AG09319 (cell line): ENCODE measurements at places on chromosomes 2 and 18.

DNA sequence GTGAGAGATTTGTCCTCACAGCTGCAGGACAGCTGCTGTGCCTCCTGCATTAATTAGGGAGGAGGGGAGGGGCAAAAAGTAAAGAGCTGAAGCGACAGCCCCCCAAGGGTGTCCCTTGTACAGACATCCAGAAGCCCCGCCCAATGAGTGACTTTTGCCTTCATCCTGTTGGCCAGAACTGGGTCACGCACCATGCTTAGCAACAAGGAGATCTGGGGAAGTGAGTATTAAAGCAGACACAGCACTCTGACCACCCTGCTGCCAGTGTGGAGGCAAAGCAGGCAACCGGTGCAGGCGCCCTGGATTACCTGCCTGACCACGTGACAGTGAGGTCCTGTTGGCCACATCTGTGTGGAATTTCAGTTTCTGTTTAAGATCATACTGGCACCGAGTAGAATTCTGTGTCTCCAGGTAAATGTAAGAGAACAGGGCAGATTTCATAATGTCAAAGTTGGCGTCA, 21.5 kb upstream of the BIN1 start:
- DNase-seq: no peak

DNA sequence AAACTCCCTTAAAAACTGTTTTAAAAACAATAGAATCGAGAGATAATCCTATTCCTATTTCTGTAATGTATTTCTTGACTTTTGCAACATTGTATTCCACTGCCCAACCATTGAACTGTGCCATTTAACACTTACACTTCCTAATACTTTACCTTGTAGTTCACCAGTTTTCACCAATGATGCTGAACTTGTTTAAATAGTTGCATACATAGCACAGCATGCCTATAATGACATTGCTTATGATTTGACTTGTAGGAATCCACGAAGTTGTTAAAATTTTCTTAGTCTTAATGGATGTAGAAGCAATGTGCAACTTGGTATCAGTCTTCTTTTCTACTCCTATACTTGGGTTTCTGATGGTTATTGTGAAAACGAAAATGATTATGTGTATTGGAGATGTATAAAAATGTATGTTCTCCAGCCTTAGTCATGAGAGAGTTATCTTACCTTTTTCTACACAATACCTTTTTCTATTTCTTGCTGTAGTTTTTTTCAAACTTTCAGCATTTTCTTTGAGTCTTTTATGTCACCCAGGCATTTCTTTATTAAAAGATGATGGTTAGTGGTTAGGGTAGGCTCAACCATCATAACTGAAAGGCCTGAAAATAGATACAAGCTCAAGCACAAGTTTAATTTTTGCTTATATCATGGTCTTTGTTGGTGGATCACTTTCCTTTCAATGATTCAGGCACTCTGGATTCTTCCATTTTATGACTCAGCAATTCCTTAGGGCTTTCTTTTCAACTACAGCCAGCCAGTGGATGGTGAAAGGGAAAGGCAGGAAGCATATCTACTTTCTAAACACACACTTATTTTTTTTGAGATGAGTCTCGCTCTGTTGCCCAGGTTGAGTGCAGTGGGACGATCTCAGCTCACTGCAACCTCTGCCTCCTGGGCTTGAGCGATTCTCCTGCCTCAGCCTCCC, 9.4 kb downstream of the GPD2 start:
- DNase-seq: peak; percentile 70

GRCh38 chr18:48656582-48656981, 117.8 kb downstream of the CTIF start:
- DNase-seq: no peak

DNA sequence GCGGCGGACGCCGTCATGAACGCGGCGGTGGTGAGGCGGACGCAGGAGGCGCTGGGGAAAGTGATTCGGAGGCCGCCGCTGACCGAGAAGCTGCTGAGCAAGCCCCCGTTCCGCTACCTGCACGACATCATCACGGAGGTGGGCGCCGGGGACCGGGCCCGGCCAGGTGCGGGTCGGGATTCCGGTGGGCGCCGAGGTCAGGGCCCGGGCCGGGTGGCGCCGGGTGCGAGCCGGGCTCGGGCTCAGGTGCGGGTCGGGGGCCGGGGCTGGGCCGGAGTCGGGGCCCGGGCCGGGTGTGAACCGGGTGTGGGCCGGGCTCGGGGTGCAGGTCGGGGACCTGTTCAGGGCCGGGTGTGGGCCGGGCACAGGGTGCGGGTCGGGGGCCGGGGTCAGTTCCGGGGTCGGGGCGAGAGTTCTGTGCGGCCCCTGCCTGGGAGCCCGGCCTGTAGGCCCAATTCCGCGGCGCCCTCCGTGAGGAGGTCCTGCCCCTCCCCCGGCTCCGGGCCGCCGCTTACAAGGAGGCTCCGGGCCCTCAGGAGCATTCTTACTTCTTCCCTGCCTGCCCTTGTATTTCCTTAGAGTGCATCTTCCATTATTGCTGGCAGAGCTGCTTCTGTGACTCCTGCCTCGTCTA, 447 bp downstream of the TRAF3IP1 start:
- DNase-seq: no peak

- no peak for DNase-seq
Measured at GRCh38 chr2:101199251-101199791, 48.1 kb upstream of the TBC1D8 start.

DNA sequence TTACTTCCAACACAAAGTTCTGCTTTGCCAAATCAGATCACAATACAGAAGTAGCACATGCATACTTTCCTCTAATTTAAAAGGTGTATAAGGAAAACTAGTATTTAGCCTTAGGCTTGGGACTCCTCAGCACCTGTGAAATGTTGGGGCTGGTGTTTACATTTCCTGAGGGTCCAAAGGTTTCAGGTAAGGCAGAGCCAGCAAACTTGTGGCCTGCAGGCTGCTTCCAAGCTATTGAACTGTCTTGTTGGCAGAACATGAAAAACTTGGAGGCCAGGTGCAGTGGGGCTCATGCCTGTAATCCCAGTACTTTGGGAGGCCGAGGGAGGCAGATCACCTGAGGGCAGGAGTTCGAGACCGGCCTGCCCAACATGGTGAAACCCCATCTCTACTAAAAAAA, 26.5 kb upstream of the GPR39 start:
- no peak for DNase-seq

GRCh38 chr2:124911560-124911959, 886.5 kb downstream of the CNTNAP5 start:
- DNase-seq: no peak

DNA sequence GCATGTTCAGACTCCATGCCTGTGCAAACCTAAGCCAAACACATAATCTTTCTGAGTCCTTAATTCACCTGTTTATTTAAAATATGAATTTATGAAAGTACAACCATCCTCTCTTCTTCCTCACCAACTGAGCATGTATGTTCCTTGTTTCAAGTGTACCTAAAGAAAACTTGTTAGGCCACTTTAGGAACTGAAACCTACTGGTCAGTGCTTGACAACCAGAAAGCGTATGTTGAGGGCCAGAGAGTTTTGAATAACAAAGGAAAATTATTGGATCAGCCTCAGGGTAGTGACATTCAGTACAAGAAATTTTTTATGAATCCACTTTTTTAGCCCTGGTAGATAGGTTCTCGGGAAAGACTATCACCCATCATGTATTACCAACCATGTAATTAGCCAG, 847.6 kb upstream of the CELF4 start:
- no peak for DNase-seq

- DNase-seq: no peak
Measured at GRCh38 chr2:176068419-176068832, 15.3 kb downstream of the EVX2 start.

DNA sequence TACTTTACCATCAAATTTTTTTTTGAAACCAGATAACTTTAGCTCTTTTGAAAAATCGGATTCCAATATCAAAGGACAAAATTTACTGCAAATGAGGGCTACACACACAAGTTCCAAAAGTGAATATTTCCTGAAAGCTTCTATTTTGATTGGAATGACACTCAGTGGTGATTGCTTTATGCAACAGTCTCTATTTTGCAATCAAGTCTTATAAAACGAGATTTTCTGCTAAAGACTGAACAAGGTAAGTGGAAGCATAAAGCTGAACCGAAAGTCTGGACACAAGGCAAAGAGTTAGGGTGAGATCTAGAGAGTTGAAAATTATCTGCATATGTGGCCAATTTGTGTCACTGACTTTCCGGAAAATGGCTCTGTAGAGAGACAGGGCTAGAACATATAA, 145.0 kb upstream of the OSR1 start:
- DNase-seq: no peak

DNA sequence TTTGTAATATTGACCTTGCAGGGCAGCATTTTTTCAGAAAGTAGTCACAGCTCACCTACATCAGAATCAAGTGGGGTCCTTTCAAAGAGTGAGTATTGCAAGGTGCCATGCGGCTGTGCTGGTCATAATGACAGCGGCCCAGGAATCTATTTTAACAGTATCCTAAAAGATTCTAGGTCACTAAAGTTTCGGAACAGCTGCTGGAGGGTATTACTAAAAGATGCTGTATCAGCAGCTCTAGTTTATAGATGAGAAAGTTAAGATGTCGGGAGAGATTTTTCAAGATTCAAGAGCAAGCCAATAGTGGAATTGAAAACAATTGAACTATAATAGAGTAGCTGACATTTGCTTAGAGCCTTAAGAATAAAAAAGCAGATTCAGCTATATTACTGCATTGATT, 336.0 kb downstream of the SLC8A1 start:
- DNase-seq: no peak

GRCh38 chr2:26114151-26114550, 58.7 kb upstream of the GAREM2 start:
- no peak for DNase-seq

DNA sequence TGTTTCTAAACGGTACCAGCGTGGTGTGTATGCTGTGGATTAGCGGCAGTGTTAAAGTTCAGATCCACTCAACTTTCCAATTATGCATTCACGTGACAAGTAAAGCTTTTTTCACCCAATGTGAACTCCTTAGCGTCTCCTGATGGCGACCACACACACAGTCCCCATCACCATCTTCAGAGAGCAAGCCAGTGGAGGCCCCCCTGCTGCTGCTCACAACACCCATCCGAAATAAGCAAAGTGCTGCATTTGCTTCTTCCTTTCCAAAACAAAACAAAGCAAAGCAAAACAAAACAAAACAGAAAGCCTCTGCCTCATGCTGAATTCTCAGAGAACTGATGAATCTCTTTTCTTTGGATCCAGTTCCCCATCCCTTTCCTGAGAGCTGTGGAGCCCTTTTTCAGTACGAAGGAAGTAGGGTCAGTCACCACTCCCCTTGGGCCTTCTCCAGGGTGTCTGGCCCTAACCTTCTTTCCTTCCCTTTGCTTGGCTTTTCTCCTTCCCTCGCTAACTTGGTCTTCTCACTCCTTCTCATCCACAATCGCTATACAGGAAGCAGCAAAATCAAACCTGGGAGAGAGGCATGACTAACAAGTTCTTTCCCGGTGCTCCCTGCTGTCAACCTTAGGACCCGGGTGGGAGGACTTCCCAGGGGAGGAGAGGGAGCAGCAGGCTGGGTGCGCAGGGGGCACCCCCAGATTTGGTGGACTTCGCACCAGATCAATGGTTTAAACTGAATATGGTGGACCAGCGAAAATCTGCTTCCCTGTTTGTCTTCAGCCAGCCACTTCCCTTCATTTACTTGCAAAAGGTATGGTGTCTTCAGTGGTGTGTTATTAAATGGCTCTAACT, 56.0 kb downstream of the NRP2 start:
- DNase-seq: no peak

DNA sequence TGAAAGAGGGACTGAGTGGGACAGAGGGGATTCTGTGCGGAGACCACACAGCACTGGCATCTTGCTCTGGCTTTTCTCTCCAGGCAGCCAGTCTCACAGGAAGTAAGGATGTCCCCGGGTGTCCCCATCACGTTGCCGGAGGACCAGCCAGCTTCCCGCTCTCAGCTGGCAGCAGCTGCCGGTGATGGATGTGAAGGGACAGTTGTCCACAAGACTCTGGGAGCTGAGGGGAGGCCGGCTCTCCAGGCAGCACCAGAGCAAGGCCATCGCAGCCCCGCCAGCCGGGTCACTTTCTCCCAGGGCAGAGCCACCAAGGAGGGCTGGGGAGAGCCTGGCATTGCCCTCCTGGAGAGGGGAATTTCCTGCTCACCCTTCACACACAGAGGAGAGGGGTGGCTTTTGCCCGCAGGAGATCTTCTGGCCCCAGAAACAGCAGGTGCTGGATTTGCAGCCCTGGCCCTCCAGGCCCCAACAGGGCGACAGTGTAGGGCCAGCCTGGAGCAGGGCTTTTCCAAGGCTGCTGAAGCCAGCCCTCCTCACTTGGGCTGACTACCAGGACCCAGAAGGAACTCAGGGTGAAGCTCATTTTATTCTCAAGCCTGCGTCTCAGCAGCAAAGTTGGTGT, 24.0 kb upstream of the B3GNT7 start:
- DNase-seq: no peak

GRCh38 chr2:39851651-39852110, 72.6 kb upstream of the THUMPD2 start:
- peak; percentile 48 for DNase-seq

DNA sequence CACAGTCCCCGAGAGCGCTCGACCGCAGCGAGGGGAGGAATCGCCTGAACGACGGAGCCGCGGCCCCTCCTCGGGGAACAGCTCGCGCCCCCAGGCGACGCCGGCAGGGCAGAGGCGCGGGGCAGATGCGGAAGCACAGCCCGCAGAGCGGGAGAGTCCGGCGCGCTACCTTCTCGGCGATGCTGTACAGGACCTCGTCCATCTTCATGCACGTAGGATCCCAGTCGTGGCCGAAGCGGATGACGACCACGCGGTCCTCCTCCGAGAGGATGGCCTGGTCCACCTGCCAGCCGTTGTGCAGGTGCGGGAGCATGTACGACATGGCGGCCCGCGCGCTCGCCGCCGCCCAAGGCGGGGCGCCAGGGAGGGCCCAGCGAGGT, 302 bp downstream of the TXNL4A start:
- no peak for DNase-seq

DNA sequence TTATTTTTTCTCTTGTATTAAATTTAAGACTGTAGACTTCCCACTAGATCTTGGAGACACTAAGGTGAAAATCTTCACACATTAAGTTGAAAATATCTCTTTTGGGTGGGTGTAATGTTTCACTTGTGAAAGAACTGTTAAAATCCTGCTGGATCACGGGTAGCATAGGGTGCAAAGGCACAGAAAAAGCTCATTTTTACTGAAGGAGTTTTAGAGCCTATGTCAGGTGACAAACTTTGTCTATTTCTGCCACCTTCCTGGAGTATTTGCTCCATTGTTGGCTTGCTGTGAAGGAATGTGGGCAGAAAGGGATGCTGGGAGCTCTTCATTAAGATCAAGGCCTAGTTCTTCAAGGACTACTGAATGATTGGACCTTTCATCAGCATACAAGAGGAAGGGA, 119.4 kb downstream of the FMNL2 start:
- no peak for DNase-seq
